GM23248 (cell line): ENCODE measurements at places on chromosomes 12 and 14. TPM values are rescaled to one million over a fixed set of nuclear protein-coding genes. Genes with fewer than 3 reads are reported as not detected.

DNA sequence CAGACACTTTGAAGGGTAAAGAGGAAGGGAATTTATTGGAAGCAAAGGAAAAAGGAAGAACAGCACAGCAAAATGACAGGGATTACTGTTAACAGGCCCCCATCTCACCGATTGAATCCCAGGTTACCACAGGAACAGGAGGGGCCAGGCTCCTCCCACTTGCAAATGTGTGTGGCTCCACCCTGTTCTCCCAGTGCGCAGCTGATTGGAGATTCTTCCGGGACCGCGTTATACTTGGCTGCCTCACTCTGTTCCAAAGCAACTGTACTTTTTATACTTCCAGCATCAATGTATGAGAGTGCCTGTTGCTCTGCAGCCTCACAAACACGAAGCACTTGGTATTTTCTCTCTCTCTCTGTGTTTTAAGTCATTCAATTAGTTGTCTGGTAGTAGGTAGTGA lies 273.6 kb upstream of the MDGA2 start:
- DNase-seq, result no peak

DNA sequence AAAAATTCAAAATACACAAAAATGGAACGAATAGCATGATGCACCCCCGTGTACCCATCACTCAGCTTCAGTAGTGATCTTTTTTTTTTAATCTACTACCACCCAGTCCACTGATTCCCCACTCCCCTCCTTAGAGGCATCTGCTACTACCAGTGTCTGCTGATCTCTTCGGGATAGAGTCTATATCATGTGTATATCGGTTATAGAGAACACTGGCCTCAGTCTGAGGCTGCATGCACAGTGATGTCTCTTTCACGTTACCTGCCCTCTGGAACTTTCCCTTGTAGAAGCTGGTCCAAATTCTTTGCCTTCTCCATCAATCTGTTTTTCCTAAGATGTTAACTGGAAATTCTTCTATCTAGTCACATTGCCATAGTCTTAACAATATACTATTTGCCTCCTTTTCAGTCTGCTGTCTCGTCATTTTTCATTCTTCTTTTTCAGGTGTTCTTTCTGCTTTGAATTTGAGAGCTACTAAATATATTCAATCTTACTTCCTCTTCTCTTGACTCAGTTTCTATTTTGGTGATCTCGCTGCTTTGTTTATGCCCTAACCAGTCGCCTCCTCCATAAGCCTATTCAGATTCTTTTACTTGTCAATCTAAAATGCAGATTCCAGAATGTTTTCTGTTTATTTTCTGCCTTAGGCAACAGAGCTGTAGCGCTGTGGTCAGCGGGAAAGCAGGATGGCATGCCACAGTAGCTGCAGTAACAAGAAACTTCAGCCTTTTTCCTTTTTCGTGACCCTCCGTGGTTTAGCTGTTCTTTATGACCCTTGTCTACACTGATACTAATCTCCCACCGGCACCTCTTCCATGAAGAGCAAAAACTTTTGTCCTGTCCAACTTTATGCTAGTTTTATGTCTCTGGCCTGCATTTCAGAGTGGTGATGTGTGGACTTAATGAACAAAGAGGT lies 67.0 kb downstream of the FBXW8 start:
- no peak for DNase-seq

The CCDC197 gene
- not detected in 2 replicates for total RNA-seq

- no peak for DNase-seq
Measured at GRCh38 chr12:121507245-121507644, 73.6 kb downstream of the KDM2B start.
